ENCODE measurements at places on chromosomes 3 and 15. TPM values are rescaled to one million over a fixed set of nuclear protein-coding genes. Genes with fewer than 3 reads are reported as not detected.

Gene GOLGA6D
- not detected for total RNA-seq

Gene SLC35G2
- 9.8 TPM for total RNA-seq

Gene CCR5
- total RNA-seq = not detected

Gene ZBED2
- total RNA-seq = 0.12 TPM

Gene ARL14
- total RNA-seq = not detected

Gene CPLX3
- total RNA-seq = not detected

Gene ASB14
- not detected for total RNA-seq

Gene ZNF860
- 0.85 TPM for total RNA-seq

Gene GRAMD1C
- 2.4 TPM for total RNA-seq

Gene TRA2B
- total RNA-seq = 159 TPM

Gene RETNLB
- not detected for total RNA-seq

Gene CPEB1
- total RNA-seq = 14.9 TPM

Gene AMIGO3
- total RNA-seq = 1.5 TPM

Gene KCNH8
- not detected for total RNA-seq

Gene CCDC54
- not detected for total RNA-seq

Gene C3orf20
- not detected for total RNA-seq

Gene GUCA1C
- total RNA-seq = not detected

Gene TBC1D5
- total RNA-seq = 159 TPM

Gene PARP6
- 31.7 TPM for total RNA-seq

Gene MCTP2
- 29.9 TPM for total RNA-seq

Gene FANCD2OS
- total RNA-seq = not detected

Gene OXTR
- 41.3 TPM for total RNA-seq

Gene TNFAIP8L3
- 2.7 TPM for total RNA-seq

Gene NKIRAS1
- 21.7 TPM for total RNA-seq

Gene RASL12
- total RNA-seq = 8.3 TPM

Gene MAP2K5
- total RNA-seq = 7.3 TPM

Gene CCR4
- not detected for total RNA-seq

Gene GRM2
- under 0.01 TPM for total RNA-seq

Gene CLRN1
- 0.32 TPM for total RNA-seq

Gene SH2D7
- not detected for total RNA-seq

Gene GOLGA6L24
- not detected for total RNA-seq

Gene CPN2
- not detected for total RNA-seq

Gene XIRP1
- total RNA-seq = not detected

Gene CRYGS
- total RNA-seq = 0.85 TPM

Gene SCAANT1
- not detected for total RNA-seq

Gene CASR
- total RNA-seq = not detected

Gene MGA
- 36.5 TPM for total RNA-seq

Gene FEZF2
- not detected for total RNA-seq

Gene ARHGEF26
- total RNA-seq = 1.3 TPM

Gene FBXO40
- not detected for total RNA-seq

Gene TMEM108
- not detected for total RNA-seq

Gene AHSG
- not detected for total RNA-seq

Gene PTPRG
- total RNA-seq = 167 TPM

Gene CHAC1
- total RNA-seq = 12.0 TPM

Gene CCNB2
- 6.2 TPM for total RNA-seq

Gene BUB1B
- 5.0 TPM for total RNA-seq

Gene CRELD1
- 20.1 TPM for total RNA-seq

Gene COL6A5
- total RNA-seq = under 0.01 TPM

Gene CKMT1A
- not detected for total RNA-seq

Gene MELTF
- total RNA-seq = 7.3 TPM

Gene SERPINI1
- 2.1 TPM for total RNA-seq

Gene ARPIN
- 18.0 TPM for total RNA-seq

Gene CSK
- total RNA-seq = 26.4 TPM

Gene ALDH1L1
- total RNA-seq = 0.16 TPM

Gene MAP1A
- total RNA-seq = 116 TPM

Gene MUC20
- 0.65 TPM for total RNA-seq

Gene TSPAN3
- total RNA-seq = 186 TPM

Gene C3orf80
- 0.61 TPM for total RNA-seq

All from hair follicle dermal papilla cell (primary cell).